ENCODE measurements at places on chromosomes 1 and 21.

DNA sequence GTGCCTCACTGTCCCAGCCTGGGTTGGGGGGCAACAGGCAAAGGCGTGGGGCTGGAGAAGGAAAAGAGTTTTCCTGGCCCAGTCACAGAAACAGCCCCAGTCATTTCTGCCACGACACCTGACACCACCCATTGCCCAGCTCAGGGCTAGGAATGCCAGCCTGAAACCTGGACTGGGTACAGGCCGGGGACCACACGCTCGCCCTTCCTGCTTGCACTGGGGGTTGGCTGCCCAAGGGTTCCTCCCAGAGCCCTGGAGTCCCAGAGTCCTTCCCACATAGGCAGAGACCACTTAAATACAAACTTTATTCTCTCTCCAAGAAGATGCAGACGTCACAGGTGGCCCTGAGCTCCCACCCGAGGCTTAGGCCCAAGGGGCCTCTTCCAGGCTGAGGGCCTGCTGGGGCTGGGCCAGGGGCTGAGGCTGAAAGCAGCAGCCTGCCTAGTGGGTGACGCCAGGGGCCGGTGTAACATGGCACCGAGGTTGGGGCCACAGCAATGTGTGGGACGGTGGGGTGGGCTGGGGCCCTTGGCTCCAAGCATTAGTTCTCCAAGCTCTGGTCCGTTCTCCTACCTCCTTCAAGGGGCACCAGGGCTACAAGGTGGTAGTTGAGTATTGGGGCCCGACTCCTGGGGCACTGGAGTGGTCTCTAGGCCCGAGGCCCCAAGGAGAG is 1.6 kb downstream of the TMEM52 start:
- DNase-seq: no peak

DNA sequence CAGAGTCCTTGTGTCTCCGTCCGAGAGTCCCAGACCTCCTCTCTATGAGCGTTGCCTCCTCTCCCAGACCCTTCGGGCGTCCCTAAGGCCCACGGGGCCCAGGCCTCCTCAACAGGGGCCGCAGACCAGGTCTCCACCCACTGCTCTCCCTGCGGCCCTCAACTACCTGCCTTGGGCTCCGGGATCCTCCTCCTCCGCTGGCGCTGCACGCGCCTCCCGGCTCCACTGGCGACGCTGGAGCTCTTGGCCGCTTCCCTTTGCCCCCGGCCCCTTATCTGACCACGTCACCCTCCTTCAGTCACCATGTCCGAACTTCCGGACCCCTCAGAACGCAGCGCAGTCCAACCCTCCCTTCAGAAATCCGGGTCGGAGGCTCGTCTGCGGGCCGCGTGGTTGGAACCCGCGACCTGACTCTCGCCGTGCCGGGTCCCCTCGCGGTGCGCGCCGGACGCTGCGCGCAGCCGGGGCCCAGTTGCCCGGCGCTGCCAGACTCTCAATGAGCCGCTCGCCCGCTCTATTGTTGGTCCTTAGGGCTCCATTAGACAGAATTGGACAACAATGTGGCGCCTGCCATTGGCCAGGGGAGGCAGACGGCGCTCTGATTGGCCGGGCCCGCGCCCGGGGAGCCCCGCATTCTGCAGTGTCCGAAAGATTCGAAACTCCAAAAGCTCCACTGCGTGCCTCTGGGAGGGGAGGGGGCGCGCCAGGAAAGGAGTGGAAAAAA is at the start of gene DMRTA2:
DMRTA2 (minus strand) TSS at position 498 of the 724 bp plus-strand sequence. CDS start 1,907 bp downstream, outside the sequence.
- no peak for DNase-seq

- no peak for DNase-seq
Observed at GRCh38 chr1:29784276-29785136, 548.2 kb downstream of the PTPRU start.

- no peak for DNase-seq
Observed at GRCh38 chr1:183810121-183810520, 5.2 kb downstream of the RGL1 start.

GRCh38 chr1:66300972-66301451 is 232.9 kb upstream of the SGIP1 start:
- no peak for DNase-seq

DNA sequence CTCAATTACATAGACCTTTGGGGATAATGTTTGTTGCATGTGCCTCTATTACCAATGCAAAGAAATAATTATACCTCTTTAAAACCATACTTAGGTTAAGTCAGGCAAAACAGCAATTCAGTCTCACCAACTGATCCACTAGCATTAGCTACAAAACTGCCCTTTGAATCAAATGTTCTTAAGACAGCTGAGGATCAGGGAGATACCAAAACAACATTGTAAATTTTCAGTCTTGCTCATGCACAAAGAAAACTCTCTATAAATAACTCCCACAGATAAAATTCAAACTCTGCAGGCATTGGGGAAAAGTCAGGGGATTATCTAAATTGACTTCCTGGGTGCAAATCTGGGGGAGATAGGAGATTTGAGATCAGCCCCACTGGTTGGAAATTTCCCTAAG is 100.9 kb upstream of the DPT start:
- no peak for DNase-seq

DNA sequence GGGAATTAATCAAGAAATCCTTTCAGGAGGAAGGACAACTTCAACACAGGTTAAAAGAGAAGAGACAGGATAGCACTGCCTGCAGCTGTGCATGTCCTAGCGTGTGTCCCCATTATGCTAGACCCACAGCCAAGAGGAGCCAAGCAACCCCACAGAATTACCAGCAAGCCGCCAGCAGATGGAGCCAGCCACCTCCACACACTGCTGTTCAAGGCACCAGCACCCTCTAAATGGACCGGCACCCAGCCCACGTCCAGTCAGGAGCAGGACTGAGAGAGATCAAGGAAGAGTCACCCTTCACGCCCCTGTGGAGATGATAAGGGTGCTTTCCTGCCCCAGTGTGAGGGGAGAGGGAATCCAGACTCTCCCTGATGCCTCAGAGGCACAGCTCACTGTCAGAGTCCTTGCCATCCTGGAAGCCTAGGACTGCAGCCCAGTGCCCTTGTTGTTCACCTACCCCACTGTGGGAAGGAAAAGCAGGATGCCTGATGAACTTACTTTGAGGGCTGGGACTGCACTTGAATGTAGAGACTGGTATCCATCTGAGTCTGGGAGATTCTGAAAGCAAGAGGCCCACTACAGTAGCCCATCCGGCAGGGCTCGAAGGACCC is 37.1 kb upstream of the CTTNBP2NL start:
- DNase-seq: peak; percentile 9

DNA sequence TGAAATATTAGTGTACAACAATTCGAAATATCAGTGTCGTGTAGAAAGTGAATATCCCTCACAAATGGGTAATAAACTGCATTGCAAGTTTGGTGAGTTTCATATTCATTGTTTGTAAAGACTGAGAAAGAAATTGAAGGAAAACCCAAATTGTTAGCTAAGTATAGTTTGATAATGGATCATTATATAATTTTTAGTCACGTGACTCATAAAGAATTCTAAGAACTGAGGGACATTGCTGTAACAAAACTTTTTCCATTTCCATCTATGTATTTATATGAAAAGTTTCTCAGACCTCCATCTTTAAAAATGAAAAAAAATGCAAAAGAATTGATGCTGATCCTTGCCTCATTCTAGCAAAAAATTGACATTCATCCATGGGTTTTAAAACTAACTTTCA is 36.0 kb upstream of the SGIP1 start:
- no peak for DNase-seq

GRCh38 chr1:11333631-11334030 is 60.6 kb downstream of the UBIAD1 start:
- no peak for DNase-seq

- no peak for DNase-seq
Observed at GRCh38 chr1:223609977-223610376, 55.5 kb downstream of the CAPN8 start.

DNA sequence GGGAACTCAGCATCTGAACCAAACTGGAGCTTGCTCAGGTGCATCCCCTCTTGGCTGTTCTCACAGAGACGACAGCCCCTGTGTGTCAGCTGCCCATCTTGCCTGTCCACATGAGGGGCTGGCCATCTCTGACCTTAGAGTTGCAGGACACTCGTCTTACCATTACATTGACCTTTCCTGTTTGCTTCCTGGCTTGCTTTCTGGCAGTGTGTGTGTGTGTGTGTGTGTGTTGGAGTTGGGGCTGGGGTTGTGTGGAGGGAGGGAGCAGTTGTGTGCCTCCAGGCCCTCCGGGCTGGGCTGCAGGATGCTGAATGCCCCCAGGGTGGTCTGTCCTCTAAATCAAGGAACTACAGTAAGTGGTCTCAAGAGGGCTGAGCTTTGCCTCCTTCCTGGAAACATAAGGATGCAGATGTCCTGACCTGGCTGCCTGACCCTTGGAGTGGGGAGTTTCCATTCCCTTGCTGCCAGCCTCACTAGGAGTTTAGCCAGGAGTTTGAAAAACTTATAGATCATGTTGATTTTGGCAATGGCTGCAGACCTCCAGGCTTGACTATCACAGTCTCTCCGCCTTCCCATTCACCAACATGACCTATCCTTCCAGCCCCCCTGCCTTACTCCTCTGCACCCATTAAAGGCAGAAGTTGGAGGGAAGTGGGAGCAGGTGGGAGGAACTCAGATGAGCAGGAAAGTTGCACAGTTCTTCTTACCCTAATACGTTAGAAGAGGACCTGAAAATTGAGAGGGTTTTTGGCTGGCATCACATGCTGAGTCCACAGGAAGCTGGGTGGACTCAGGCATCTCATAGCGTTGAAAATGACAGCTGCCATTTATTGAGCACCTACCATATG is 19.0 kb downstream of the RASSF5 start:
- no peak for DNase-seq

DNA sequence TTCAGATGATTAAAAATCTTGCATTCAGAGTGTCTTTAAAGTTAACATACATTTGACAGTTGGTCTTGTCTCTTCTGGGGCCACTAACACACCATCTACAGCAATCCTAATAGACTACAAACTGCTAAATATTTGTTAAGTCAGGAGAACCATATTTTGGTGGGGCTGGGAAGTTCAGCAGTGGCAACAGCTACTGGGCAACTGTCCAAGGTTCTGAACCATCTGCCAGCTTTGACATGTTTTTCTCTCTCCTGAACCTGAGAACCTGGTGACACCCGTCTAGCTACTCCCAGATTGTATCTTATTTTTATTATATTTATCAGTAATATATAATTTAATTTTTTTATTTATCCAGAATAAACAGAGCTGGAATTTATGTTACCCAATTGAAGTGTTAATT is 199.0 kb upstream of the DPYD start:
- DNase-seq: no peak

GRCh38 chr1:55155522-55155921 is 59.6 kb downstream of the USP24 start:
- DNase-seq: no peak

- DNase-seq: no peak
Observed at GRCh38 chr1:3663999-3664699, 11.8 kb downstream of the TP73 start.

DNA sequence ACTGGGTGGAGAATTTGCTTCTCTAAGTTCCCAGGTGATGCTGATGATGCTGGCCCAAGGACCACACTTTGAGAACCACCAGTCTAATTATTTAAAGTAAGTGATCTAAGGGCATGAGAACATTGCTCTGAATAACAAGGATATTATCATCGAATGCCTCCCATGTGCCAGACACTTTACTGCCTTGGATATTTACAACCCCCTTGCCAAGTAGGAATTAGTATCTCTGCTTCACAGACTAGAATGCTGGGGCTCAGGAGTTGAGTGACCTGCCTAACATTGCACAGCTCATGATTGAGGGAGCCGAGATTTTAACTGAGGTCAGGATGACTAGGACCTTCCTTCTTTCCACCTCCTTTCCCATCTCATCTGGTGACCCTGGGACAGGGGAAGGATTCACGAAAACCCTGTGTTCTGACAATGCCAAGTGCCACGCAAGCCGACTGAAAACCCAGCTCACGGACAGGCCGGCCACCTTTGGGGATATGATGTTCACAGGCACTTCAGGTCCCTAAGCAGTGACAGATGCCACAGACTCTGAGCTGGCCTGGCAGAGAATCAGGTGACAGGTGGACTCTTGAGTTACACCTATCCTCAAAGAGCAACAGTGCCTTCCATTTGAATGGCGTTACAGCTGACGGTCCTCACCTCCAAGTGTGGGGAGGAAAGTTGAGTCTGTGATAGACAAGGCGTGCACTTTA is 230.7 kb downstream of the TOMM20 start:
- DNase-seq: no peak

DNA sequence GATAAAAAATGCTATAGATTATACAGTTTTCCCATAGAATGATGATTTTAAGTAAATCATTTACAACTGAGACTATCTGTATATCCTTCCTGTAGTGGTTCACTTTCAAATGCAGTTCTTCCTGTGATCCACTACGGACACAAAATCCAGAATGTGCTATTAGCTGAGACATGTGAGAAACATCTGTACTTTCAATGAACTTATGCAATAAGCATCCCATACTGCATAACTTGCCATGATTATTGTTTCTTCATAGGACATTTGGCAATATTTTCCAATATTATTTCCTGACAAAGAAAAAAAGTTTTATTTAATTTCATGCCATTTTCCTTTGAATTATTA is 83.5 kb upstream of the PRDX6 start:
- no peak for DNase-seq

- no peak for DNase-seq
Observed at GRCh38 chr1:162329826-162330225, 46.8 kb downstream of the SPATA46 start.

DNA sequence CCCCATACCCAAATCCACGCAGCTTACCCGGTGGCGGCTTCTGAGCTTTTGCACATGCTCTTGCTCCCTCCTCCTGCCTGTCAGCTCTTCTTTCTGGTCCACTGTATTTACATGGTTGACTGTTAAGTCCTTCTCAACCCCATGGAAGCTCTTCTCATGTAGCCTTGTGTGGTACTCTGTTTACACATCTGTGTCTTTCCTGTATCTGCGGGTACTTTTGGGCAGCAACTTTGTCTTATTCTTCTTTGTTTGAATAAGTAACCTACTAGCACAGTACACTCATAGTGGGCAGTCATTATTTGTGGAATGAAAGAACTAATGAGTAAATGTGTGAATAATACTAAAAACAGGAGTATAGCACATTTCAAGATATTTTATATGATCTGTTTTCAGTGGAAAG is 88.5 kb upstream of the GPR88 start:
- DNase-seq: no peak

- DNase-seq: no peak
Observed at GRCh38 chr1:161017756-161018630, 3.0 kb downstream of the F11R start.

DNA sequence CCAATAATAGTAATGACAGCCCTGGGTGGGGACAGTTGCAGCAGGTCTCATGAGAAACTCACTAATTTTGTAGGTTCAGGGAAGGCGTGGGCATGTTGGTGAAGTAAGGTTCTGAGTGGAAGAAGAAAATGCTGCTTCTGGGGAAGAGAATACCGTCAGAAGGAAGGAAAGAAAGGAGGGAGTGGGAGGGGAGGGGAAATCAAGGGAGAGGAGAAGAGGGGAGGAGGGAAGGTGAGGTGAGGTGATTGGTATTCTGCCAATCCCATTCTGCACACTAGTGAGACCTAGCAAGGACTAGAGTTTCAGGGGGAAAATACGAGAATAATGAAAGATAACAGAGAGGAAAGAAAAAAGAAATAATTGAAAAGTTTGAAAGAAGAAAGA is 32.4 kb upstream of the MGST3 start:
- DNase-seq: no peak

Data from stimulated activated CD4-positive, alpha-beta T cell treated with anti-CD3 and anti-CD28 coated beads, Interleukin-4, amount 100 ng/mL, for 4 hours (primary cell).